Left ventricle myocardium inferior (tissue), 1 donor: ENCODE measurements at places on chromosomes 12 and 14. TPM values are rescaled to one million over a fixed set of nuclear protein-coding genes. Genes with fewer than 3 reads are reported as not detected.

DNA sequence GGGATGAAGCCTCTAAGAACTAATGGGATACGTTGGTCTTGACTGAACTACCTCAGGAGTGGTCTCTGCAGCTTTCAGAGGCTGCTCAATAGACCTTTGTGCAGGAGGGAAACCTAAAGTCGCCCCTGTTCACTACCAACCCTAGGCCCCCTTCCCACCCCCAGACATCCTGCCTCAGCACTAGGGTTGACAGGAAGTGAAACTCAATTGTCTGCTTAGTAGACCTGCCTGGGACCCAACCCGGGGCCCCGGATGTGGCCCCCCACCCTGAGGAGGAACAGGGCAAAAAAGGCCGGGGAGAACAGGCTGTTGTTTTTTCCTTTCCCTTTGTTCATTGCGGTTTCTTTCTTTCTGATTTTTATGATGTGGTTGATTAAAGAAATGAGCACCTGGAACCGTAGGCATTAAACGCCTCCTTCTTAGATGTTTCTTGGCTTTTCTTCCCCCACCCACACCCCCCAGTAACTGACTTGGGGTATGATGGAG is 1.6 kb upstream of the DGKA start:
- H3K36me3 ChIP-seq = no peaks in the 10 kb centered on the region
- peak overlapping the region; percentile 91 for H3K27ac ChIP-seq
- H3K27me3 ChIP-seq = no peaks in the 10 kb centered on the region

- peaks cover 14% of the 10 kb centered on the region for H3K27me3 ChIP-seq
- H3K4me1 ChIP-seq = peaks cover 5% of the 10 kb centered on the region
- H3K27ac ChIP-seq = no peak overlapping the region
- no peak overlapping the region for H3K4me3 ChIP-seq
Measured at GRCh38 chr12:114275932-114276785, 129.8 kb downstream of the TBX5 start.

- no peak overlapping the region for H3K27ac ChIP-seq
- no peaks in the 10 kb centered on the region for H3K27me3 ChIP-seq
- no peaks in the 10 kb centered on the region for H3K36me3 ChIP-seq
- no peak overlapping the region for H3K4me3 ChIP-seq
- H3K4me1 ChIP-seq = no peaks in the 10 kb centered on the region
Measured at GRCh38 chr12:97642911-97643310, 180.3 kb downstream of the RMST start.

- peaks cover 10% of the 10 kb centered on the region for H3K4me1 ChIP-seq
- no peak for DNase-seq
- H3K4me3 ChIP-seq = no peak overlapping the region
- H3K36me3 ChIP-seq = no peaks in the 10 kb centered on the region
- no peak overlapping the region for H3K27ac ChIP-seq
Measured at GRCh38 chr12:98748463-98748862, 103.4 kb downstream of the APAF1 start.

DNA sequence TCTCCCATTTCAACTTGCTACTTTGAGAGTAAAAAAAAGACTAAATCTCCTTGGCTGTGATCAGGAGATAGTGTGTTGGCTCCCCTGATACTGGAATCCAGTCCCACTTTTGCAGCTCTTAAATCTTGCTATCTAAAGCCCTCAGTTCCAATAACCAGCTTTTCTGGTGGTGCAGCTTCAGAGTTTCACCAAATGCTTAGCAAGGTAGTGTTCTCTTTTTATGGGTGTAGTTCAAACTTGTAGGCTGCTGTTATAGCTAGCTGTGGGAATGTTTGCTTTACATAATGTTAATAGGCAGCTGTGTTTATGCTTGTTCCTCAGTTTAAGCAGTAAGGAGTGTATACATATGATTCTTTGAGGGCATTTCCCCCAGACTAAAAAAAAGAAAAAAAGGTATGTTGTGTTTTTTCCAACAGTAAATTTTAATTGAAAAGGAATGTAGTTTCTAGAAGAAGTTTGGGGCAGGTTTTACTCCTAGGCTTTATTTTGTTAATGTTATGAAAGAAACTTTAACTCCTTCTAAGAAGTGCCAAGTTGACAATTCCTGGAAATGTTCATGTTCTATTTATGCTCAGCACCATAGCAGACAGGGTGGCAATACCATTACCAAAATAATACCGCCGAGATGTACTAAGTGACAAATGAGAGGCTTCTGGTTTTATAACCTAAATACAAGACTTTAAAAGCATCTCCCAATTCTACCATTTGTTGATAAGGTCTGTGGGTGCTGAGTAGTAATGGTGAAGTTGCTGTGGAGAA is 12.1 kb downstream of the CRADD start:
- no peak overlapping the region for H3K27ac ChIP-seq
- no peak for DNase-seq
- H3K36me3 ChIP-seq = no peaks in the 10 kb centered on the region
- H3K27me3 ChIP-seq = no peaks in the 10 kb centered on the region

Gene AKAP6
- total RNA-seq = 218 TPM

Gene AMDHD1
- total RNA-seq = 0.47 TPM

- no peaks in the 10 kb centered on the region for H3K36me3 ChIP-seq
- no peak overlapping the region for H3K27ac ChIP-seq
- H3K4me1 ChIP-seq = no peaks in the 10 kb centered on the region
- peaks cover 87% of the 10 kb centered on the region for H3K27me3 ChIP-seq
- DNase-seq = no peak
Measured at GRCh38 chr12:130027798-130028197, 124.0 kb upstream of the TMEM132D start.

Gene SERPINA3
- 45.5 TPM for total RNA-seq

- H3K36me3 ChIP-seq = no peaks in the 10 kb centered on the region
- H3K4me3 ChIP-seq = no peak overlapping the region
Measured at GRCh38 chr12:82525616-82526015, 161.1 kb upstream of the TMTC2 start.

DNA sequence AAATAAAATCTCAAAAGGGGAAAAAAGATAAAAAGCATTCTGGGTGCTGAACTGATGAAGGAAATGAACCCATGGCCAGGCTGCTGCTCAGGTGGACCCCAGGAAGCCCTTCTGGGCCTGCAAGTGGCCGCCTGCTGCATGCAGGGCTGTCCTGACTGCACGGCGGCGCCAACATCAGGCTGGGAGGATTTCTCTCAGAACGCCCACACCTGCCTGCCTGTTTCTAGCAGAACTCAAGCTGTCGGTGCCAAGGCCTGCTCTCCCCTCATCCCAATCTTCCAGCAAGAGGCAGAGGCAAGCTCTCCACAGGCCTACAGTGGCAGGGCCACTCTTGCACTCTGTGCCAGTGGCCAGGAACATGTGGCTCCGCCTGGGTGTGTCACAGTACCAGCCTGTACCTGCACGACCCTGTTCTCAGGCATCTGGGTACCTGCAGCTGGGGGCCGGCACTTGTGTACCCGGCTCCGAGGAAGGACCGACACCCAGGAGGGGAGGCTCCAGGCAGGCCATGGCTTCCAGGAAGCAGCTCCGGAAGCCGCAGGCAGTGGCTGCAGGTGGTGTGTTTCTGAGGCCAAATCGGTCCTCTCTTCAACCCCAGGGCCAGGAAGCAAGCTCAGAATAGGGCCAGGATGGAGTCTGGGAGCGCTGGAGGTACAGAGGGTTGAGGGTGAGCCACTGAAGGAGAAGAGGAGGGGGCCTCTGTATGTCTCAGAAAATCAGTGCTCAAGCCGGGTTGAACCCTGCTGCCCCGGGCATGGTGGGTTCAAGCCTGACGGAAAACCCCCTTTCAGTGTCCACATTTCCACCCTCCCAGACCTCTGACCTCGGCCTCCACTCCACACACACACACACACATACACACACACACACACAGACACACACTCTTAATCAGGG is 2.5 kb upstream of the INF2 start:
- no peaks in the 10 kb centered on the region for H3K36me3 ChIP-seq
- no peaks in the 10 kb centered on the region for H3K27me3 ChIP-seq
- peak overlapping the region; percentile 89 for H3K27ac ChIP-seq
- H3K4me1 ChIP-seq = peaks cover 66% of the 10 kb centered on the region
- H3K4me3 ChIP-seq = no peak overlapping the region
- DNase-seq = peak; percentile 15

DNA sequence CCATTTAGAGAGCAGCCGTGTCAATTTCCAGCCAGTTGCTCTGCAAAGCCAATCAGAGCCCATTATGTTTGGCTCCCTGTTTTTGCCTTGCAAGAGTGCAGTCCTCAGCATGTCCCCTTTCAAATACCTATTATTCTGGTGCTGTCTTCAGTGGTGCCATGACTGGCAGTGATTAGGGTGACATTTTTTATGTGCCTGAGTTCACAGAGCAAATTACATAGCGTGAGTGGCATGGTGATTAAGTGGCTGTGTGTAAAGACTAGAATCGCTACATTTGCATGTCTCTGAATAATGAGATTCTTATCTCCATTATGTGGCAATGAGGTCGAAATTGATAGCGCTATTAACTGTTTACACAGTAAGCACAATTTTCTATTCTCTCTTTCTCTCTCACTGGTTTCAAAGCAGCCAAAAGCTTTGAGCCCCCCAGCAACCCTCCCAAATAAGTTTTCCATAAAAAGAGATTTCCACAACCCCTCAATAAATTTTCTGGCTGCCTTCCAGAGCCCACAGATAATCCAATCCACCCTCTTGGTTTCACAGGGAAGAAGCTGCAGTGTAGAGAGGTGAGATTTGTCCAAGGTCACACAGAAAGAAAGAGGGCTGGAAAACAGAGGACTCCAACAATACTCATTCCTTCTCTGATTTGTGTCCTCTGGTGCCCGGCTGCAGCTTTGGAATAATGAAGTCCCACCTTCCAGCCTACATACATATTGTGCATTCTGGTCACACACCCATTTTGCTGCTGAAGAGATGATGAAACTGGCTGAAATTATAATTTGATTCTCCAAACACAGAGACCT is 58.8 kb upstream of the NUDT4 start:
- H3K36me3 ChIP-seq = no peaks in the 10 kb centered on the region
- no peak overlapping the region for H3K4me3 ChIP-seq
- DNase-seq = no peak
- H3K27me3 ChIP-seq = no peaks in the 10 kb centered on the region
- H3K27ac ChIP-seq = no peak overlapping the region

DNA sequence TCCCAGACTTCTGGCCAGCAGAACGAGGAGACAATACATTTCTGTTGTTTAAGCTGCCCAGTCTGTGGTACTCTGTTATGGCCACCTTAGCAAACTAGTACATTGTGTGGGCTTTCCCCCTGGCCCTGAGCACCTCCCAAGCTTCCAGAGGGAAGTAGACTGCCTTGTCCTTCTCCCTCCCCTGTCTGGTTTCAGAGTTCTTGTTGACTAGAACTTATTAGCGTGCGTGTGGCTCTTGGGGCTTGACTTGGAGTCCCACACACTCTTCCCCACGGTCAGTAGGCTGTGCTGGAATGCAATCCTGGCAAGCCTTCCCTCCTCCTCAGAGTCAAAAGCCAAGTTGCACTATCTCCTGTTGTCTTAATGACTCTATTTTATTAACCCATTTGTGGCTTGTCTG is 27.7 kb downstream of the FBLN5 start:
- DNase-seq = peak; percentile 56
- H3K27me3 ChIP-seq = peaks cover 6% of the 10 kb centered on the region

DNA sequence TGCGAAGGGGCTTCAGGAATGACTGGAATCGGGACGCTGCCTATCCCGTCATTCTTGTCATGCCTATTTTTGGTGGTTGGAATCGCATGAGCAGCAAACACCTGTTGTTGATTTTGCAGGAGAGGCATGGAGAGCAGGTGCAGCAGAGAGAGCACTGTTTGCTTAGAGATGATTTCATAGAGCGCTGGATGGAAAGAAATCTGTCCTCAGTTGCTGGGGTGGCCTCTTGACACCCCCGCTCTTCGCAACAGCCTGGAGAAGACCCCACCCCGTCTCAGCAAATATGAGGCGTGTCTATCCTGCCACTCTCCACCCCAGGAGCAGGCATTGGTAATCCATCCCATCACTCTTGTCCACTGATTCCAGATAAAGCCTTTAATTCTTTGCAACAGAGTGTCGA is 19.3 kb upstream of the NCOR2 start:
- no peak overlapping the region for H3K27ac ChIP-seq
- H3K36me3 ChIP-seq = no peaks in the 10 kb centered on the region
- H3K4me1 ChIP-seq = peaks cover 31% of the 10 kb centered on the region
- no peak overlapping the region for H3K4me3 ChIP-seq
- H3K27me3 ChIP-seq = no peaks in the 10 kb centered on the region

GRCh38 chr12:88556213-88556774 is 24.0 kb downstream of the KITLG start:
- peaks cover 74% of the 10 kb centered on the region for H3K4me1 ChIP-seq
- no peaks in the 10 kb centered on the region for H3K27me3 ChIP-seq
- no peak for DNase-seq
- no peaks in the 10 kb centered on the region for H3K36me3 ChIP-seq
